ENCODE measurements at places on chromosomes 13 and 19. TPM values are rescaled to one million over a fixed set of nuclear protein-coding genes. Genes with fewer than 3 reads are reported as not detected.

PRKACA gene
- total RNA-seq: 50.6 TPM

DNA sequence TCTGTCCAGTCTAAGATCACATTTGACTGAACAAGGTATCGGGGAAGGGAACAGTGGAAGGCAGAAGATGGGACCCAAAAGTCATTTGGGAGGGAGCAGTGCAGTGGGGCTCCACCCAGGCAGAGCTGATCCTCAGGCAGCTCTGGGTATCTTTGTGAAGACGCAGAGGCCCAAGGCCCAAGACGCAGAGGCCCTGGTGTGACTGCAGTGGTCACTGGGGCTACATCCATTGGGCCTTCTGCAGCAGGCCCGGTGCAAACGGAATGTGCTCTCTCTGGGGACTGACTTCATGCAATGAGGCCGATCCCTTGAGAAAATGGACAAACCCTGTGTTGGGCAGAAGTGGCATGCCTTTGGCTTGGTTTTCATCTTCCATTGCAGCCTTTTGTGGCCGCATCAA lies 463.4 kb upstream of the ZNF507 start:
- DNase-seq: no peak

ERVV-1 gene
- total RNA-seq: not detected

- DNase-seq: no peak
These were observed 3.3 kb downstream of the SYCN start for GRCh38 chr19:39200803-39201115.

GRCh38 chr19:10887616-10888367 lies 16.4 kb downstream of the CARM1 start:
- no peak for DNase-seq

FFAR2 gene
- total RNA-seq: not detected

GRCh38 chr19:10677751-10678150 lies 23.5 kb upstream of the QTRT1 start:
- no peak for DNase-seq

GRCh38 chr13:109569958-109570711 lies 216.2 kb downstream of the IRS2 start:
- DNase-seq: peak; percentile 80

DNA sequence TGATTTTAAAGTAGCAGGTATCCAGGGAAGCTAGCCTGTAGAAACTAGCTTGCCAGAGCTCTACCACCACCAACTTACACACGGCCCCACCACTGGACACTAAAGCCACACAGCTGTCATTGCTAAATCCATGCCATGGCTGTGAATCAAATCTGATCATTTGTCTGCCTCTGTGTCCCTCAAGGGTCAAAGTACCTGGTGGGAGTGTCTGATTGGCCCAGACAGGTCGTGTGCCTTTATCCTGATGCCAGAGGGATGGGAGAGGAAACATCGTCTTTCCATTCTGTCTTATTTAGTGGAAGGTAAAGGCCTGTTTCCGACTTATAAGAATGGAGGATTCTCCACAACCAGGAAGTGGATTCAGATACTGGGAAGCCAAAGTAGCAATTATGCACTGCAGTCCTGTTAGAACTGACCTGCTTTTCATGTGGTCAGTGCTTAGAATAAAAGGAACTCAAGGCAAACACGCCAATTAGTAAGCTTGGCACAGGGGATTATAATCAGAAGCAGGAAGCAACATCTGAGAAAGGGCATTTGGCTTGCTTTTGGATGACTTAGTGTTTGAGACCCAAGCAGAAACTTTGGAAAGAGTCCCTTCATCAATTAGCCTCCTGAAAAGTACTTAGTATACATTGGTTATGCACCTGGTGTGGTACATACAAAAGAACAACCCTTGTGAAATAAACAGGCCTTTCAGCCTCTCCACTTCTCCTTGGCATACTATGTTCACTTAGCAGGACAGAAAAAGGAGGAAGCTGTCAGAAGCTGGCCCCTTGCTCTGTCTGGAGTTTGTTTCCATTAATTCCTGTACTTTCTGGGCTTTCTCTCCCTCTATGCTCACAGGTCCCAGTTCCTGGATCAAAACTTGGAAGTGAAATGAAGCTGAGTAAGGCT lies 192.4 kb downstream of the NUFIP1 start:
- no peak for DNase-seq

PROZ gene
- not detected for total RNA-seq

Data from activated CD4-positive, alpha-beta T cell treated with anti-CD3 and anti-CD28 coated beads, Interleukin-2, amount 10 ng/mL, durations not matched to agents 7 days and 5 days (primary cell).